ENCODE measurements at places on chromosomes 6 and 20.
A peak's percentile ranks its signal among the peaks of the same experiment; 100 is the strongest.

DNA sequence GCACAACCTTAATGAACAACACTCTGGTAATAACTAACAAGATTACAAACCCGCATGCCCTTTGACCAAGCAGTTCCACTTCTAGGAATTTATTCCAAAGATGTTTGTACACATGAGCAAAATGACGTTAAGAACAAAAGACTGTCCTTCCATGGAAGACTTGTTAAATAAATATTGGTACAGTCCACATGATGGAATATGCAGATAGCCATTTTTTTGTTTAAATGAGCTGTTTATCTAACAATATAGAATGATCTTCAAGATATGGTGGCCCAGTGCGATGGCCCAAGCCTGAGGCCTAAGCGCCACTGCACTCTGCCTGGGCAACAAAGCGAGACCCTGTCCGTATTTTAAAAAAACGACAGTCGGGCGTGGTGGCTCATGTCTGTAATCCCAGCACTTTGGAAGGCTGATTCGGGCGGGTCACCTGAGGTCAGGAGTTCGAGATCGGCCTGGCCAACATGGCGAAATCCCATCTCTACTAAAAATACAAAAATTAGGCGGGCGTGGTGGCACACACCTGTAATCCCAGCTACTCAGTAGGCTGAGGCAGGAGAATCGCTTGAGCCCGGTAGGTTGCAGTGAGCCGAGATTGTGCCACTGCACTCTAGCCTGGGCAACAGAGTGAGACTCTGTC lies 7.4 kb upstream of the AHCY start:
- no peak for DNase-seq

- no peak for DNase-seq
Observed at GRCh38 chr6:57190140-57190539, 18.0 kb downstream of the BAG2 start.

- no peak for DNase-seq
Observed at GRCh38 chr6:96792561-96793190, 44.6 kb downstream of the GPR63 start.

GRCh38 chr6:14498748-14499147 lies 381.2 kb downstream of the CD83 start:
- DNase-seq = no peak

GRCh38 chr6:53679446-53679933 lies 13.9 kb upstream of the KLHL31 start:
- no peak for DNase-seq

DNA sequence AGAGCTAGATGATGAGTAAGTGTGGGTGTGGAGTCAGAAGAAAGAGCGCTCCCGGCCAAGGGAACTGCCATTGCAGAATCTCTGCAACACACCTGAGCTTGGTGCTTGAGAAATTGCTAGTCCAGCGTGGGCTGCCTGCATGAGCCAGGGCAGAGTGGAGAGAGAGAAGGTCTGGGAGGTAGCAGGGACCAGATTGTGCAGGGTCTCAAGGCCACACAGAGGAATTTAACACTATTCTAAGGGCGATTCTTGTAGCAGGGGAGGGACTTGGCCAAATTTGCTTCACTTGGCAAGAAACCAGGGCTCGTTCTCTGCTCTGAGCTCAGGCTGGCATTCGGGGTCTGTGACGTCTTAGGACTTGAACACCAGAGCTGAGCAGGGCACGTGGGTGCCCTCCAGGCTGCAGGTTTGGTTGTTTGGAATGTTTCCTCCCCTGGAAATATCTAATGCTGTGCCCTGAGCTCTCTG lies 53.5 kb downstream of the BCAS4 start:
- DNase-seq = peak; percentile 47

DNA sequence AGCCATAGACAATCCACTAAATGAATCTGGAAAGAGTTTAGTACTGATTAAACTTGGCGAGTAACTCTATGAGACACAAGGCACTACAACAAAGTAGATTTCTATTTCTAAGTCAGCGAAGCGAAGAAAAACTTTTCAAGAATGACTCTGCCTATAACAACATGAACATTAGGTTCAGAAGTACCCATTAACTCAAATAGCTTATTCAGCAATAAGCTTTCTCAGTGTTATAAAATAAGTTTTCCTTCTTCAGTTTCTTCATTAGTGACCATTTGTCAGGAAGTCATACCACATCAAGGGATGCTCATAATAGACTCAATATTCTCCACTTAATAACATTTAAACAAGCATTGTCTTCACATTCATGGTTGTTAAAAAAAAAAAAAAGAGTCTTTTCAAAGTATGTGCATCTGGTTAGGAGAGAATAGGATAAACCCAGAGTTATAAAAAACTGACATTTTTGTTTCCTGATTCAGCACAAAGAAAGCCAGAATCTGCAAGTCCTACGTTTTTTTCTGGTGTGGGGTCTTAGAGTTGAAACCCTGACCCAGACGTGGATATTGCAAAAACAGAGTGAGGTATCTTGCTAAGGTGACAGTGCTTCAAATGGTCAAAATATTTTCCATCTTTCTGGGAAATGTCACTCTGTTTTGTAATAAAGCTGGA lies 148.2 kb upstream of the PREP start:
- DNase-seq = no peak
